ENCODE measurements at places on chromosomes 7 and 10. TPM values are rescaled to one million over a fixed set of nuclear protein-coding genes. Genes with fewer than 3 reads are reported as not detected.

GRCh38 chr10:93461109-93461806 lies 20.9 kb downstream of the MYOF start:
- DNase-seq: no peak

The ZFAND4 gene
- total RNA-seq: 19.8 TPM

- peak; percentile 51 for DNase-seq
Observed at GRCh38 chr7:130141161-130141883, 63.9 kb downstream of the TMEM209 start.

DNA sequence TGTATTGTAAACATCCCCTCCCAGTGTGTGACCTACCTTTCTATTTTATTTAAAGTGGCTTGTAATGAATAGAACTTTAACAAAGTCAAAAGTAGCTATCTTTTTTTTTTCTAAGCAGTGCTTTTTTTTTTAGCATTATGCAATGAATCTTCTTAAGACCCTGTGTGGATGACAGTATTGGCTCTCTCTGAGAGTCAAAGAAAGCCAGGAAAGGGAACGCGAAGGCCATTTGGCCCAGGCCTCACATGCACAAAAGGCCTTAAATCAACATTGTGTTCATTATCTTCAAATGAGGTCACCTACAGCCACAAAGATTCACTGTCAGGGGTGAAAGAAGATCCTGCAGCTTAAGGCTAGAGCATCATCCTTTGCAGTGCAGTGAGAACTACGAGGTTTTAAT lies 721.5 kb downstream of the GRID1 start:
- no peak for DNase-seq

- no peak for DNase-seq
Observed at GRCh38 chr7:111324776-111325175, 233.8 kb downstream of the LRRN3 start.

GRCh38 chr10:77310288-77310840 lies 327.2 kb downstream of the KCNMA1 start:
- DNase-seq: no peak

The TLL2 gene
- total RNA-seq: 1.8 TPM

The NKX1-2 gene
- not detected for total RNA-seq

The HGF gene
- total RNA-seq: not detected

- peak; percentile 60 for DNase-seq
Observed at GRCh38 chr10:101843032-101844021, at the start of gene KCNIP2. Gene KCNIP2 (minus strand): TSS chr10:101843800. CDS start chr10:101843568, 232 bp downstream.

GRCh38 chr10:4780782-4781181 lies 45.2 kb upstream of the AKR1E2 start:
- no peak for DNase-seq

- DNase-seq: peak; percentile 19
Observed at GRCh38 chr10:124587811-124588211, 126.2 kb downstream of the LHPP start.
